CD4-positive, alpha-beta T cell treated with Interferon alpha-2 for 1 hour (primary cell): ENCODE measurements at places on chromosomes 3 and 15.

DNA sequence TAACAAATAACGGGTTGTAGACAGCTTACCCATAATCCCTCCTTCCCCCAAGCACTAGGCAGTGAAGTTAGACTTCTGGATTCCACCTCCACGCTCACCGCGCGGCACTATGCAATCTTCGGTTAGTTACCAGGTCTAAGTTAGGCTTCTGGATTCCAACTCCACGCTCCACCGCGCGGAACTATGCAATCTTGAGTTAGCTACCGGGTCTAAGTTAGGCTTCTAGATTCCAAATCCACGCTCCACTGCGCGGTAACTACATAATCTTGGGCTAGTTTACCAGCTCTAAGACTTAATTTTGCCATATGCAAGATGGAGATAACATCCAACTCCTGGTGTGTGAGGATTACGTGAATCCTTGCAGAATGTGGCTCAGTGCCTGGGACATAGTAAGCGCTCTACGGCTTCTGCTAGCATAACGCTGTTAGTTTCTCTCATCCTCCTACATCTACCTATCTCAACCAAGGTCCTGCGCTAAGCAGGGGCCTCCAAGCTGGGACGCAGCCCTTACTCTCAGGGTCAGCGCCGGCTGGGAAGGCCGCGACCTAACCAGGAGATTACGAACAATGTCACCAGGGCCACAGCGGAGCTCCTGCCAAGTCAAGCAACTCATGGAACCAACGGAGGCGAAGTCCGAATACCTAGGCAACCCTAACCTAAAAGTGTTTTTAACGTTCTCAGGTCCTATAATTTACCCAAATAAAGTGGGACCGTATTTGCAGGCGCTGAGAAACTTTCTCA is 497 bp upstream of the RPLP1 start:
- no peak for DNase-seq

DNA sequence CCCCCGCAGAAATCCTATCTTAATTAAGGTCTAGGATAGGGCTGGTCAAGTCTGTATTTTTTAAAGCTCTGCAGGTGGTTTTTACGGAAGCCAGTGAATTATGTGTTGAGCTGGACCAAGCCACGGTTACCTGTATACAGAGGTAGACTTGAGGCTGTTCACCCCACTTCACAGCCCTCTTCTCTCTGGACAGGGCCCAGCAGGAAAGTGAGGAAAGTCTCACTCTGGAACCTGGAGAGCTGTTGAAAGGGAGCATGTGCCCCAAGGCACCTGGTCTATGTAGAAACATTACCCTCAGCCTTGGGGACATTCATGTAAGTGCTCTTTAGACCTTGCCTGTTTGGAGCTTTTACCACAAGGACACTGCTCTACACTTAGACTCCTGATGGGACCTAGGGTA is 6.9 kb downstream of the SEMA5B start:
- DNase-seq, result no peak

GRCh38 chr3:113266738-113267137 is 55.4 kb downstream of the BOC start:
- no peak for DNase-seq

DNA sequence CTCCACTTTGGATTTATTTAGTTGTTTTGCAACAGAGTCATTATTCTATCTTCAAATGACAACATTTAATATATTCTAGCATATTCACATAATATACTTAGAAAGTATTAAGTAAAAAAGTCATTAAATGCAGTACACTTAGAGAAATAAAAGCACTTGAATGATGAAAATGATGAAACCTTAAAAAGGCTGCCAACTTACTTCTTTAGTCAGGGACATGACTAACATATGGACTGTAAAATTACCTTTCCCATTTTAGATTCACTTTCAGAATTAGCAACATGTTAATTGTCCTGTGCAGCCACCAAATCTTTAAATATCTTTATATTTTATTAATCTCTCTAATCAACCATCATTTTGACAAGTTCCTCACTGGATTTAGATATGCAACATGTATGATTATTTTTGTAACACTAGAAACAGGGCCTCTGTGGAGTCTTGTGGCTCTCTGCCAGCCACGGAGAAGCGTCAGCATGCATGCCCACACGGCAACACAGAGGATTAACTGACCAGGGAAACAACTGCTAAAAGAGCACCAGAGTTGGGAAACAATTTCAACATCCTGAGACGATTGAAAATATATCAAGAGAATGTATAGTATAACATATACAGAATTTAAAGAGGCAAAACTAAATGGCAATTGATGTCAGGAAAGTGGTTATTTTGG is 95.7 kb downstream of the ANO10 start:
- no peak for DNase-seq

DNA sequence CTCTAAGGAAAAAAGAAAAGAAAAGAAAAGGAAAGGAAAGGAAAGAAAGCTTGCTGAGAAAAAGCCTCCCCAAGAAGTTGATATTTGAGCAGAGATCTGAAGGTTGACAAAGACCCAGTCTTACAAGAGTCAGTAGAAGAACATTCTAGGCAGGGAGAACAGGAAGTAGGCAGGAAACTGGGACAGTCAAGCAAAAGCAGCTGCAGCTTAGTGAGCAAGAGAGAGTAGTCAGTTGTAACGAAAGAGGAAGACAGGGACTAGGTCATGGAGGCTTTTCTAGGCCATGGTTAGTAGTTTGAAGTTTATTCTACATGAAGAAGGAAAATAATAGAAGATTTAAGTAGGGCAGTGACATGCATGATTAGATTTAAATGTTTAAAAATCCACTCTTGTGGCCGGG is 31.8 kb upstream of the KLHL6 start:
- peak; percentile 18 for DNase-seq

GRCh38 chr3:139694542-139694941 is 16.8 kb upstream of the NMNAT3 start:
- DNase-seq, result no peak

GRCh38 chr15:76451540-76451939 is 115.0 kb downstream of the ISL2 start:
- DNase-seq, result no peak

GRCh38 chr3:34268032-34268709 is 469.7 kb downstream of the PDCD6IP start:
- DNase-seq, result no peak

GRCh38 chr15:79221696-79222095 is 60.8 kb upstream of the ANKRD34C start:
- DNase-seq, result no peak

- no peak for DNase-seq
Measured at GRCh38 chr3:52349611-52350395, 33.7 kb downstream of the DNAH1 start.

- no peak for DNase-seq
Measured at GRCh38 chr3:55012091-55012490, 84.2 kb upstream of the LRTM1 start.

GRCh38 chr3:177013681-177014280 is 183.5 kb downstream of the TBL1XR1 start:
- DNase-seq, result no peak

DNA sequence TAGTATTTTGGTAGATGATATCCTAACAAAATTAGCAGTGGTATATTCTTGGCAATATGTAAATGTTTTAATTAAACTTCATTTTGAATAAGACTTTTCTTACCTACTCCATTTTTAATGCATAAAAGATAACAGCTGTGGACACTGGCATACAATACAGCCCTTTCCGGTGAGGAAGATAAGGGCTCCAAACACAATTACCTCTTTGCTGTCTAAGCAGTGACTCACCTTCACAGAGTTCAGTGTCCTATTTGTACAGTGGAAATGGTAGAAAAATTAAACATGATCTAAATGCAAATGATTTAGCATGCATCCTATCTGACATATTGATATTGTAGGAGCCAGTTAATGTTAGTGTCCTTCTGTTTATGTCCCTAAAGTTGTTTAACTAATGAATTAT is 969.4 kb downstream of the PLOD2 start:
- DNase-seq, result no peak

DNA sequence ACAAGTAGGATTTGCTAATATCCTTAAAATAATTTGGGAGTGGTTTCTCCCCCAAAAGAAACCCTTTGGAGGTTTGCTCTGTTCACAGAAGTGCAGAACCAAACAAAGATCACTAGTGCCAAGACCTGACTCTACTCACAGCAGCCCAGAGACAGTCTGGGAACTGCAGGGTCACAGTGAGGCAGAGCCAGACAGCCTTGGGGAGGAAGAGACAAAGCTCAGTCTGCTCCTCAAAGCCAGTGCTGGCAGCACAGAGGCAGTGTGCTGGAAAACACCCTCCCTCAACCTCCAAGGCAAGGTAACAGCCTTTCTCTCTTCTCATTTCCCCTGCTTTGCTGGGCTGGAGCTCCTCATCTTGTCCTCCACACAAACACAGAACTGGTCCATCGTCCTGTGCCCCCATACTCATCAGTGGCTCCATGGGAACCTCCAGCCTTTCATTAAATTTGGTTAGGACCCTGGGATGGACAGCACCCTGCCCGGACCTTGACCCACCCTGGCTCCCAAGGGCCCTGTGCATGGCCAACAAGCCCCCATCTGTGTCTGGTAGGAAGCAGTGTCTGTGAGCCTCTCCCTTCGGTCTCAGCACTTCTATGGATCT is 12.6 kb downstream of the RAB6B start:
- no peak for DNase-seq
